ENCODE measurements at places on chromosomes 13 and 19. TPM values are rescaled to one million over a fixed set of nuclear protein-coding genes. Genes with fewer than 3 reads are reported as not detected.

The ABCC4 gene
- 45.8 TPM for total RNA-seq

The AZU1 gene
- not detected for total RNA-seq

The ANGPTL8 gene
- total RNA-seq = not detected

The PCDH20 gene
- 1.5 TPM for total RNA-seq

The EXOC3L2 gene
- not detected for total RNA-seq

The GNG8 gene
- not detected for total RNA-seq

The OR7C1 gene
- not detected for total RNA-seq

The CCDC169 gene
- 1.3 TPM for total RNA-seq

The IGFL1 gene
- not detected for total RNA-seq

The ZNF547 gene
- total RNA-seq = 2.9 TPM

The ZNF223 gene
- 6.2 TPM for total RNA-seq

The GPR4 gene
- not detected for total RNA-seq

The SERP2 gene
- total RNA-seq = 4.1 TPM

The CYP2A7 gene
- not detected for total RNA-seq

The GPR32 gene
- not detected for total RNA-seq

The S1PR4 gene
- total RNA-seq = not detected

The ZNF723 gene
- not detected for total RNA-seq

The FGF21 gene
- total RNA-seq = not detected

The KCNC3 gene
- not detected for total RNA-seq

The ZNF580 gene
- total RNA-seq = 8.6 TPM

The TDRD3 gene
- 32.4 TPM for total RNA-seq

The C19orf38 gene
- 0.24 TPM for total RNA-seq

The ZNF320 gene
- 14.1 TPM for total RNA-seq

The KLK5 gene
- 0.65 TPM for total RNA-seq

The MYO16 gene
- under 0.01 TPM for total RNA-seq

The SLC10A2 gene
- total RNA-seq = not detected

The LILRB3 gene
- not detected for total RNA-seq

The ETV2 gene
- 0.65 TPM for total RNA-seq

The FUT6 gene
- not detected for total RNA-seq

The ZAR1L gene
- total RNA-seq = 0.24 TPM

The ICAM3 gene
- total RNA-seq = 1.3 TPM

The SLC6A16 gene
- total RNA-seq = 0.12 TPM

The SIAH3 gene
- not detected for total RNA-seq

The LGALS16 gene
- total RNA-seq = not detected

Measured in hair follicle dermal papilla cell (primary cell).